ENCODE measurements at places on chromosomes 7 and 10. TPM values are rescaled to one million over a fixed set of nuclear protein-coding genes. Genes with fewer than 3 reads are reported as not detected.

The MBL2 gene
- total RNA-seq: not detected

- DNase-seq: no peak
These were observed 129.9 kb upstream of the ITGB1 start for GRCh38 chr10:33087922-33088321.

GRCh38 chr10:88918191-88918905, 34.2 kb downstream of the ACTA2 start:
- no peak for DNase-seq

GRCh38 chr10:97333601-97334369, 744 bp downstream of the FRAT2 start:
- peak; percentile 59 for DNase-seq

DNA sequence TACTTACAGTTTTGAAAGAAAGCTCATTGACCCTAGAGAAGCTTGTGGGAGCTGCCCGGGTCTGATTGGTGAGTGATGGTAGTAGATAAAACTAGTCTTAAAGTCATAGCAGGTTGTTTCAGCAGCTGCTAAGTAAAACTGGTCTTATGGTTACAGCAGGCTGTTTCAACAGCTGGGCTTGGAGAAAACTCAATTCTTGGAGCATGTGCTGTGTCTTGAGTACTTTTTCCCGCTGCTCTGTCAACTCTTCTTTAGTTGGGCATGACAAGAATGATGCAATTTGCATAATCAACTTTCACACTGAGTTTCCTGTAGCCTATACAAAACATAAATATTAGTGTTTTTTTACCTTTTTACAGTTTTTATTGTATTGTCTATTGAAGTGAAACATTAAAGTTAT, 707.9 kb downstream of the AUTS2 start:
- no peak for DNase-seq

All from left ventricle myocardium inferior (tissue), 1 donor.